OCI-LY7 (cell line): ENCODE measurements at places on chromosomes 13 and 19.

- DNase-seq: no peak
These were observed 21.7 kb downstream of the ZNF274 start for GRCh38 chr19:58204566-58204965.

DNA sequence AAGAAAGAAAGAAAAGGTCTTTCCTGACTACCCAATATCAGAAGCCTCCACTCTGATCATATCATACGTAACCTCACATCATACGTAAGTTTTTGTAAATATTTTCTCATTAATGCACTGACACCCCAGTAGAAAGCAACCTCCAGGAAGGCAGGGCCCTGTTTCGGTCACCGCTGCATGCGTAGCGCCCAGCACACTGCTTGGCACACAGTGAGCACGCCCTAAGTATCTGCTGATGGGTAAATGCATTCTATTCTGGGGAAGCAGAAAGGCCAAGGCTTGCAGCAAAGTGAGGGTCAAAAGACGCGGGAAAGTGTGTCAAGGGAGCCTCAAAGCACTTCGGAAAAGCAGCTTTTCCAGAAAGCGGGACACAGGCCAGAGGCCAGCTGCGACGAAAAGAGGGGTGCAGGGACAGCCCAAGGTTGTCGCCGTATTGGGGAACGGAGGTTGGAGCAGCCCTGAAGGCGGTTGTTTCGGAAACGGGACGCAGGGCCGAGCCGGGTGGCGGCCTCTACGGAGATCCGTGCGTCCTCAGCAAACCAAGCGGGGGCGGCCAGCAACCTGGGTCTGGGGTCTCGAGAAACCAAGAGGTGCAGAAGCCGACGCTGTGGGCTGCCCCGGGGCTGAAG, 463 bp downstream of the SUGP1 start:
- peak; percentile 12 for DNase-seq

- no peak for DNase-seq
These were observed 792.4 kb upstream of the SLITRK5 start for GRCh38 chr13:86878781-86879180.

- no peak for DNase-seq
These were observed 156.5 kb downstream of the OXGR1 start for GRCh38 chr13:96837809-96838208.

GRCh38 chr13:99366075-99366987, 59.1 kb upstream of the GPR183 start:
- DNase-seq: no peak

GRCh38 chr13:112451512-112452379, 75.6 kb downstream of the SPACA7 start:
- no peak for DNase-seq

DNA sequence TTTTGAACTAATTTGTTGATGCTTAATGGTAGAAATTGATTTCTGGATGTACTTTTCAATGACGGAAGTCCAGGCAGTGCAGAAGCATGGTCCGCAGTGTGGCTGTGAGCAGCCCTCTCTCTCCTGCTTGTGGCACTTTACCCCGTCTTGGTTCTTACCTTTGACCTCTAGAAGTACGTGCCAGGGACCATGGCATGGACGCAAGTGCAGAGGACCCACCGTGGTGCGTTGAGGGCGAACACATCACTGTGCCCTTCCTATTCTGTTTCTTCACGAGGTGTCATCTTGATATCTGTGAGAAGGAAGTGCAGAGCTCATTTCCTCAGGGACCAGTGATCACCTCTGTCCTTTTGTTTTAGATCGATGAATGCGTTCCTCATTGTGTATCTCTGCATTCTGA, 135.2 kb downstream of the ATP11A start:
- DNase-seq: no peak

- DNase-seq: no peak
These were observed at the start of gene LGALS13 for GRCh38 chr19:39602224-39602623. LGALS13 (plus strand) TSS chr19:39602524; CDS start chr19:39602569, 45 bp downstream.

GRCh38 chr13:64470751-64471150, 2759.4 kb downstream of the PCDH9 start:
- DNase-seq: no peak

DNA sequence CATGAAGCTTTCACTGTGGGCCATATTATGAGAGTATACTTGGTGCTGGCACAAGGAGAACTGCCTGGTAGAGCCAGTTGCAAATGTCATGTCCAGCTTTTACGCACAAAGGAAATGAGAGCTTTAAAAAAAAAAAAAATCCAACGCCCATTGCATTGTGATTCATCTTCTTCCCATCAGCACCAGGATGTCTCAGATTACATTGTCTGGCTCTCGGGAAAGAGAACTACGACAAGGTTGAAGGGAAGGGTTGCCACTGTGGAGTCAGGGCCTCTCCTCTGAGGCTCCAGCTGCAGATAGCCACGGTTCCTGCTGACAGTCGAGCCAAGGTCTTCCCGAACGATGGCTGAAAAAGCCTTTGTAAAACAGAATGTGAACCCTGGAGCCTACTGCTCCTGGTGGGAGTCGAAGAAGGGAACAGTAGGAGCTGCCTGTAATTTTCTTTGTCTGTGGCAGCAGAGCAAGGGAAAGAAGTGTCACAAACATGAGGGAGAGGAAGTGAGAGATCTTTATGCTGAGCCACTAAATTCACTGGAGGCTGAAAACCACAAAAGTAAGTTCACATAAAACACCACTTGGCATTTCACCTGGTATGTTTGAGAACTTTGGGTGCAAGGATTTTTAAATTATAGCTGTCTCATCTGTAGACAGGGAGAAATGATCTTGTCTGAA, 704.7 kb downstream of the DIAPH3 start:
- DNase-seq: no peak

DNA sequence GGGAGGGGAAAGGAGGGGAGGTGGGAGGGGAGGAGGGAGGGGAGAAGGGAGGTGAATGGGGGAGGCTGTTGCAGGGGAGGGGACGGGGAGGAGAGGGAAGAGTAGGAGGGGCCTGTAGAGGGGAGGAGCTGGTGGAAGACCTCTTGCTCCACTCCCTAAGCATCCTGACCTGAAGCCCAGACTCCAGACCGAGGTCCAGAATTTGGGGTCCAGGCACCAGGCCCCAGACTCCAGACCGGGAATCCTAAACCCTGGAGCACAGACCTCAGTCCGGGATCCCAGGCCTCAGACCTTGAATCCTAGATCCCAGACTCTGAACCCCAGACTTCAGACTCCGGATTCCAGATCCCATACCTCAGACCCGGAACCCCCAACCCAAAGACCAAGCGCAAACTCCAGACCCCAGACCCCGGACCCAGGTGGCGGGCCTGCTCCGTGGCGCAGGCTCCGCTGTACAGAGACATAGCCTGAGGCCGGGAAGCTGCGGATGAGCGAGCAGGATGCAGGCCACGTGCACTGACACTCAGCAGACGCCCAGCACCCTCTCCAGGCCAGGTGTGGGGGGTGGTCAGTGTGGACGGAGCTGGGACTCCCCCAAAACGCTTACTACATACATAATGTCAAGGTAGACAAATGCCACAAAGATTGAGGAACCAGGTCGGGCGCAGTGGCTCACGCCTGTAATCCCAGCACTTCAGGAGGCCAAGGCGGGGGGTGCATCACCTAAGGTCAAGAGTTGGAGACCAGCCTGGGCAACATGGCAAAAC, 710 bp upstream of the BTBD2 start:
- peak; percentile 82 for DNase-seq

DNA sequence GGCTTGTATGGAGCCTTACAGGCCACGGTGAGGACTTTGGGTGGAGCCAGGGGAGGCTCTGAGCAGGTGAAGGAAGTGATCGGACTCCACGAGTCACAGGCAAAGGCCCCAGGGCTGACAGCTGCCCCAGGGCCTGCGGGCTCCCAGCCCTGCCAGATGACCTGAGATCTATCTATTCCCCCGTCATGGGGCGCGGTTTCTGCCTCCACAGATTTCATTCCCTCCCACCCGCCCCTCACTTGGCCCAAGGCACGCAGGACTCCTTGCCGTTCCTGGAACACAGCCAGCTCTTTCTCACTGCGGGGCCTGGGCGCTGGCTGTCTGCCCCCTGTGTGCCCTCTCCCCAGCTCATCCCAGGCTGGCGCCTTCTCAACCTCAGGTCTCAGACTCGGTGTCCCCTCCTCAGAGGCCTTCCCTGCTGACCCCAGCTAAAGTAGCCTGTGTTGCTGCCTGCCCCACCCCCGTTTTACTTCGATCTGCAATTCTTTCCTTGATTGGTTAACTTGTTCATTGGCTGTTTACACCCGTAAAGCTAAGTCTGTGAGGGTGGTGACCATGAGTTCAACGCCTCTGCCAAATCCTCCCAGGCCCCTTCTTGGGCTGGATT, 13.9 kb upstream of the PAK4 start:
- no peak for DNase-seq

DNA sequence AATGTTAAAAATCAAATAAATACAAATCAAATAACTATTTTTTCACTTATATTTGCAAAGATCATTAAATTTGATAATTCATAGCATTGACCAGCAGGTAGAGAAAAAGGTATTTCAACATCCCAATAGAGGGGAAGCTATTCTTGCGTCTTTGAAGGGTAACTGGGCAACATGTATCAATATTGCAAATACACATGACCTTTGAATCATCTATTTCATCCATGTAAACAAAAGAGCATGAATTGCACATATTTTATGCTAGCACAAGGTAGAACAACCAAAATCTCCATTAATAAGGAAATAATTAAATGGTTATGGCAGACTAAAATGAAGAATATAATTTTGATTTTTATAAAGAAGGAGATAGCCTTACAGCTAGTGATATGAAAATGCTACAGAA, 372.8 kb downstream of the GPC5 start:
- no peak for DNase-seq

GRCh38 chr13:74771964-74772363, 637.8 kb upstream of the KLF12 start:
- DNase-seq: no peak

DNA sequence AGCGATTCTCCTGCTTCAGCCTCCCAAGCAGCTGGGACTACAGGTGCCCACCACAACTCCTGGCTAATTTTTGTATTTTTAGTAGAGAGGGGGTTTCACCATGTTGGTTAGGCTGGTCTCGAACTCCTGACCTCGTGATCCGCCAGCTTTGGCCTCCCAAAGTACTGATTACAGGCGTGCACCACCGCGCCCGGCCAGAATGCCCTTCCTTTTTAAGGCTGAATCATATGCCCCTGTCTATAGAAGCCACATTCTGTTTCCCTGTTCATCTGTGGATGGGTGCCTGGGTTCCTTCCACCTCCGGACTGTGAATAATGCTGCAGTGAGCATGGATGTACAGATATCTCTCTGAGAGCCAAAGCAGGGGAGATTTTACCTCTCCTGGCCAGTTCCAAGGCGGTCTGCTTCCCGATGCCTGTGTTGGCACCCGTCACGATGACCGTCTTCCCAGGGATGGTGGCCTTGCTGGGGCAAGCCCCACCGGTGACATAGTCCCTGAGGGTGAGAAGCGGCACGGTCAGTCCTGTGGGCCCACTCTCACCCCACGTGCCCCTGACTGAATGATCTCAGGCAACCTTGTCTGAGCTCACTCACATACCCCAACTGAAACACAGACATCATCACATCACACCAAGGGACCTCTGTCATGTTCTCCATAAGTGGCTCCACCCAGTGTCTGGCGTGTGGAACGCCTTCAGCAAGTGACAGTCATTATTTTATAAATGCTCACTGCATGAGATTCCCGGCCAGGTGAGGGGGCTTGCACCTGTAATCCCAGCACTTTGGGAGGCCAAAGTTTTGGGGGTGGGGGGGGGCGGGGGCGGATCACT, 4.0 kb downstream of the RDH13 start:
- peak; percentile 41 for DNase-seq

GRCh38 chr13:45827318-45827717, 24.2 kb downstream of the SIAH3 start:
- DNase-seq: no peak

- no peak for DNase-seq
These were observed 17.7 kb downstream of the RFX2 start for GRCh38 chr19:6092329-6093286.

- no peak for DNase-seq
These were observed 29.4 kb upstream of the NDFIP2 start for GRCh38 chr13:79451500-79451962.

DNA sequence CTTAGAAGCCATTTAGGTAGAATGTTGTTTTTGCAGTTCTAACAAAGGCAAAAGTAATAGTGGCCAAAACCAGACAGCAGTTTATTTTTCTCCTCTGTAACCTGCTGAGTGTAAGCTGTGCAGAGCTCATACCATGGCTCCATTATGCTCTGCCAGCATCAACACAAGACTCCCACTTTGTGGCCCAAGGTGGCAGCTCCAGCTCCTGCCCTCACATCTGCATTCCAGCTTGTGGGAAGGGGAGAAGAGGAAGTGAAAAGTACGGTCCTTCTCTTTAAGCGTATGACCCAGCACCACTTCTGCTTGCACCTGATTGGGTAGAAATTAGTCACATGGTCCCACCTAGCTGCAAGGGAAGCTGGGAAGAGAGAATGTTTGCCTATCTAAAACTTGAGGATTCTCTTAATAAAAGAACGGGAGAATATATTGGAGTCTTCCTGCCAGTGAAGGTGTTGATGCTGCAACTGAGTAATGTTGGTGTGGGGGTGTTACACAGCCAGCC, 19.2 kb downstream of the ADGRE1 start:
- no peak for DNase-seq

DNA sequence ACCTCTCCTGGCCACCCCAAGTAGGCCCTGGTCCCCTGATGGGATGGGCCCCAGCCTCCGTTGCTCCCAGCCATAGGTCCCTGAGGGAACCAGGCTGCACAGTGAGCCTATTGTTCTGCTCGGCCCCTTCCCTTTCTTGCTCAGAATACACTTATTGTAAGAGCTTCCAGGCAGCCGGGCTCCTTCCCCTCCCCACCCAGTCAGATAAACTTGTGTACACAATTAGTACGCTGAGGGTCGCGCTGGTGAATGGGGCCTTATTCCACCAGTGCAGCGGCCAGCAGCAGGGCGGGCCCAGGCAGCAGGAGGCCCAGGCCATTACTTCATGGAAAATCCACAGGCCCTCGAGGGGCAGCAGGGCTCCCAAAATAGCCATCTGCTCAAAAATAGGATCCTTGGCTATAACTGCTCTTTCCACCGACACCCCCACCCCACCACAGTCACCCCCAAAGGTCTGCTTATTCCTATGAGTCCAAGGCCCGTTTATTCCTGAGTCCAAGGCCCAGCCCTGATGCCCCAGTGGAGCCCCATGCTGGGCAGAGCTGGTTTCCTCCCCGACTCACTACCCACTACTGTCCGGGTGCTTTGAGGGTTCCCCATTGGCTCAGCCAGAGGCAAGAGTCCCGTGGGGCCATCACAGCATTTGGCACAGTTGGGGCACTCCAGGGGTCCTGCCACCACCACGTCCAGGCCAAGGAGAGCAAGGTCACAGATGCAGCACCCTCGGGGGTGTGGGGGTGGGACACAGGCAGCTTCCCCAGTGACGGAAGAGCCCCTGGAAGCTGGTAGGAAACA, 22.1 kb downstream of the CAPN12 start:
- no peak for DNase-seq

- no peak for DNase-seq
These were observed 12.7 kb upstream of the KIR2DL4 start for GRCh38 chr19:54790711-54791110.

GRCh38 chr19:47628078-47628771, 19.3 kb downstream of the BICRA start:
- no peak for DNase-seq

GRCh38 chr13:107906131-107906530, 309.2 kb downstream of the LIG4 start:
- DNase-seq: no peak

DNA sequence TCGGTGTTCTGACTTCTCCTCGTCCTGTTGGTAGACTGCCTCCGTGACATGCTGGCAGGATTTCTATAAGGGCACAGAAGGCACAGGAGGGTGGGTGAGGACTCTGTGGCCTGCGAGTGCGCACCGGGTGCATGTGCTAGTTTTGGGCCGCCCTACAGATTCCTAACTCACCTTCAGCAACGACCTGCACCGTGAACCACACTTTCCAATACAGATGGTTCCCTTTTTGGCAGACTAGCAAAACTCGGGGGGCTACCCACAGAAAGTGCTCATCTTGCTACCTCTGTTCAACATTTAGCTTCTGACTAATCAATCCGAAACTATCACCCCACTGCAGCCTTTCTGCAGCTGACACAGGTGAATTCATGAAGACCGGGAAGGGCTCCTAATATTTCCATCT, 14.1 kb upstream of the AMER2 start:
- DNase-seq: no peak
